Activated naive CD4-positive, alpha-beta T cell (primary cell): ENCODE measurements at places on chromosomes 4 and X.

DNA sequence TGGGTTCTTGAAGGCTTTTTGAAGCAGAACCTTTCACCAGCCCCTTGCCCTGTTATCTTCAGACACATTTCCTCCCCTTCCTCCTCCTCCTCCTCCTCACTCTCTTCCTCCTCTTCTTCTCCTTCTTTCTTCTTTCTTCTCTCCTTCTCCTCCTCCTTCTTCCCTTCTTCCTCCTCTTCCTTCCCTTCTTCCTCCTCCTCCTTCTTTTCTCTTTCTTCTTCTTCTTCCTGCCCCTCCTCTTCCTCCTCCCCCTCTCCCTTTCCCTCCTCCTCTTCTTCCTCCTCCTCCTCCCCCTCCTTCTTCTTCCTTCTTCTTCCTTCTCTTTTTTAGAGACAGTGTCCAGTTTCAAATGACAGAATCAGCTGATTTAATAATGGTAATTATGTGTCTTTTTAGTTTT is 226.0 kb downstream of the DKK2 start:
- no peak for DNase-seq

DNA sequence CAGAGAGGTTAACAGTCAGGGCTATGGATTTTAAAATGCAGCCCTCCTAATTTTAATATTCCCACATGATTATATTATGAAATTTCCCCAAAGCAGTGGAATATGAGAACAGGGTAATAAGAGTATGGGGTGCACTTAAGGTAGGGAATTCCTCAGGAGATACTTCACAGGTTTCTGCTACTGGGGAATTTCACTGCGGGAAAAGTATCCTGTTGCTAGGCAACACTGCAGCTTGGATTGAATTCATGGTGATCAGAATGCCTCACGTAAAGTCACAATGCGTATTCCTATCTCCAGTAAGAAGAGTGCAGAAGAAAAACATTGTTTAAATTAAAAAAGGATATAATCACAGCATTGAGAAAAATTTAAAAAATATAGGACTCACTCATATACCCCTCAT is 398.1 kb upstream of the RPS6KA3 start:
- no peak for DNase-seq

GRCh38 chr4:10740891-10741620 is 56.5 kb upstream of the CLNK start:
- no peak for DNase-seq

GRCh38 chrX:13059637-13060499 is 15.4 kb upstream of the FAM9C start:
- DNase-seq, result no peak

DNA sequence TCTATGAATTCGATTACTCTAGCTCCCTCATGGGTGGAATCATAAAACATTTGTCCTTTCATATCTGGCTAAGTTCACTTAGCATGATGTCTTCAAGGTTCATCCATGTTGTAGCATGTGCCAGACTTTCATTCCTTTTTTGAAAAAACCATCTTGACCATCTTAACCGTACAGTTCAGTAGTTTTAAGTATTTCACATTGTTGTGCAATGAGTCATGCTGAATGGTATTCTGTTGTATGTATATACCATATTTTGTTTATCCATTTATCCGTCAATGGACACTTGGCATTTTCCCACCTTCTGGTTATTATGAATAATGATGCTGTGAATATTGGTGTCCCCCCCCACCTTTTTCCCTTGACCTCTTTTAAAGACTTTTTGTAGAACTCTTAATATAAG is 72.4 kb upstream of the TLR2 start:
- DNase-seq, result no peak

GRCh38 chr4:95105112-95105511 is 347.4 kb downstream of the BMPR1B start:
- DNase-seq, result no peak

DNA sequence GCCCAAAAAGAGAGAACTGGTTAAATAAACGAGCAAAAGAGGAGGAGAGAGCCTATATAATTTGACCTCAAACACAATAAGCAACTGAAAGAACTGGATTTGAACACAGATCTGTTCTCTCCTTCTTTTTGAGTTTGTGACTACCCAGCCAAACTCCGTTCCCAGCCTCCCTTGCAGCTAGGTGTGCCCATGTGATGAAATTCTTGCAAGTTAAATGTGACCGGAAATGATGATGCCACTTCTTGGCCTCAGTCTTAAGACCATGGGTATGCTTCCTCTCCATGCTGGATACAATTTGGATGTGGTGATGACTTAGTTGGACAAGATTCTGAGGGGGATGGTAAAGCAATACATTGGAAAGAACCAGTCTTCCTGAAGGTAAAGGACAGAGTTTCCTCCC is 204.1 kb downstream of the PTTG2 start:
- DNase-seq, result no peak

DNA sequence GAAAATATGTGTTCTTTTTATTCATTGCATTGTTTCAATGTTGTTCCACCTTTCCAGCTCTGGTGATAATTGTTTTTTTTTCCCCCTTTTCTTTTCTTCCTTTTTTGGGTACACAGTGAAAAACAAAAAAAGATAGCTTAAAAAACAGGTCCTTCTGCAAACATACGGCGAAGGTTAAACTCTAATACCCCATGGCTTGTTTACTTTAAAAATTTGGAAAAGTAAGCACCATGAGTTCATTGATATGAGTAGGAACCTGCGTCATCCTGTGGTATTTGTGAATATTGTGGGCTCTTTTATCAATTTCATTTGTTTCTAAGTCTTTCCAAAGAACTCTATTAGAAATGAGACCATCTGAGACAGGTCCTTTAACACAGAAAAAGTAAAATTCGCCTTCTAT is 123.5 kb downstream of the CHRNA9 start:
- DNase-seq, result no peak

DNA sequence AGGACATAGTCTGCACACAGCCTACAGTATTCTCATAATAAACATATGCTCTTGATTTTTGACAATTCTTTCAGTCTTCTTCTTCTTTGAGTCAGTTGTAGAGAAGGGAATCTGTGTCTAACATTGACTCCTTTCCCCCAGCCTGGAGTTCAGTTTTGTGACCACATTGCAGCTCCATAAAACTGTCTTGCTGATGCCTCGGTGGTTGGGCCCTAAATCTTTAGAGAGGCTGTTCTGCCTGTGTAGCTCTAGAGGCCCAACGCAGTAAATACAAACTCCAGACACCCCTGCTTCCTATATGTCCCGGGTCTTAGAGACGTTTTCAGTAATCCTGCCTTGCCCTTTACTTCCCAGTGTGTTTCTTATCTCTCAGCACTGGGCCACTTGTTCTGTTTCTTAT is 639.5 kb upstream of the AADAT start:
- no peak for DNase-seq

DNA sequence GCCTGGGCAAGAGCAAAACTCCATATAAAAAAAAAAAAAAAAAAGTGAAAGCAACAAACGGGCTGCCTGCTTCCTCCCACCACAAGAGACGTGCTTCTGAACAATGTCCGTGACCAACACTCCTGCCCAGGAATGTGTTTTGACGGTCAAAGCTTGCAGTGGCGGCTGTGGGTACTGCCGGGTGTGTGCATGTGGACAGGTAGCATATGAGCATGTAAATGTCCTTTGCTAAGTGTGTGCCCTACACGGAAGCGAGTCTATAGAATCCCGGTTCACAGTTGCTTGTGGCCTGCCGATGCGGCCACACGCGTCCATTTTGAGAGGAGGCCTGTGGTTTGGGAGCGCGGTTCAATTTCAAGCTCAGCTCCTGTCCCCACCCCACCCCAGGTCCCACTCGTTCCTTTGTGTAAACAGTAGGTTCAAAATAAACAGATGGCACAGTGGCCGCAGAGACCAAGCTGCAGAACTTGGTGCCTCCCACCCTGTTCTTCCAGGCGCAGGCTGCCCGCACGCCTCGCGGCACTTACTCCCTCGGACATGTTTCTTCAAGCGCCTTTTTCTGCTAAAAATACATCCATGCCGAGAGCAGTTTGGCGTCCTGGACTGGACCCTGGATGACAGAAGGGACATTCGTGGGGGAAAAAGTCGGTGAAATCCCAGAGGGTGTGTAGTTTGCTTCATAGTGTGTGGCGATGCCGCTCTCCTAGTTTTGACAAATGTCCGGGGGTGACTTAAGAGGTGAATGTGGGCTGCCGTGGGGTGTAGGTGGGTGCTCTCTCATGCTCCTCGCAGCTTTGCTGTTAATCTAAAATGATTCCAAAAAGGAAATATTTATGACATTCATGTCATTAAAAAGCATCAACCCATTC is 11.5 kb upstream of the NKX1-1 start:
- no peak for DNase-seq

DNA sequence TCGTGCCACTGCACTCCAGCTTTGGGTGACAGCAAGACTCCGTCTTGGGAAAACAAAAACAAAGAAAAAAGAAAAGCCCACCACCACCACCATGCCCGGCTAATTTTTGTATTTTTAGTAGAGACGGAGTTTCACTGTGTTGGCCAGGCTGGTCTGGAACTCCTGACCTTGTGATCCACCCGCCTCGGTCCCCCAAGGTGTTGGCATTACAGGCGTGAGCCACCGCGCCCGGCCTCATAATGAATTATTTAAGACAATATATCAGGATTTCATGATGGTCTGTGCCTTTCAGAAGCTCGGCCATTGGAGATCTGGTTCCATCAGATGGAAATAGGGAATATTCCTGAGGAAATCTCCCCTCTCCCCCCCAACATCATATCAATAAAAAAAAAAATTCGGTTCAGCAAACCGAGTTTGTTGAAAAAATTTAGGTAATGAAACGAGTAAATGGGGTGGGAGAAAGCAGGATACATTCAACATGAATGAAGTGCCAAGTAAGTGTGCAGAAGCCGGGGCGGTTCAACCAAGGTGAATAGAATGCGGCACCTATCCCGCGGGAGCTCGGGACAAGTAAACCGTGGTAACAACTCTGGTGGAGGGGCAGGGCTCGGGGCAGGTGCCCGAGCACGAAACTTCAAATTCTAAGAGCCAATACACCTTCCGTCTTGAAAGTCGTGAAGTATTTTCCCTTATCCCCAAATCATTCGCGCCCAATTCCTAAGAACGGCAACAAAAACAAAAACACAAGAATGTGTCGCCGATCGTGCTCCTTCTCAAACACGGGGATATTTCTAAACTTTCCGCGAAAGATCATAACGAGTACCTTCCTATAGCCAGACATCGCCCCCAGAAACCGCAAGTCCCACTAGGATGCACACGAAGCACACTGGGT is 773 bp upstream of the TXLNG start:
- DNase-seq, result no peak

GRCh38 chr4:7759635-7760034 is 180.0 kb downstream of the AFAP1 start:
- no peak for DNase-seq

- DNase-seq, result no peak
Measured at GRCh38 chr4:54657551-54658251, at the start of gene KIT. Gene KIT (plus strand): TSS chr4:54657957. CDS start chr4:54658015, 58 bp downstream.

DNA sequence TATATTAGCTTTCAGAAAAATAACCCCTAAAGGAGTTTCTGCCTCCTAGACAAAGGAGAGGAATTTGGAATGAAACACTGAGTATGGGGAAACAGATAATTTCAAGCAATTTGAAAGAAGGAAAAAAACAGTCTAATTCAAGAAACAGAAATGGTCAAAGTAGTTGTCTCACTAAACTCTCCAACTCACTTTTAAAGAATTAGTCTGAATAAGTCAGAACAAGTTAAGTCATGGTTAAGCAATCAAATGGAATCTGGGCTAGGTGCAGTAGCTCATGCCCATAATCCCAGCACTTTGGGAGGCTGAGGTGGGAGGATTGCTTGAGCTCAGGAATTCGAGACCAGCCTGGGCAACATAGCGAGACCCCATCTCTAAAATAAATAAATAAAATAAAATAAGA is 95.7 kb upstream of the GRIA3 start:
- DNase-seq, result no peak

DNA sequence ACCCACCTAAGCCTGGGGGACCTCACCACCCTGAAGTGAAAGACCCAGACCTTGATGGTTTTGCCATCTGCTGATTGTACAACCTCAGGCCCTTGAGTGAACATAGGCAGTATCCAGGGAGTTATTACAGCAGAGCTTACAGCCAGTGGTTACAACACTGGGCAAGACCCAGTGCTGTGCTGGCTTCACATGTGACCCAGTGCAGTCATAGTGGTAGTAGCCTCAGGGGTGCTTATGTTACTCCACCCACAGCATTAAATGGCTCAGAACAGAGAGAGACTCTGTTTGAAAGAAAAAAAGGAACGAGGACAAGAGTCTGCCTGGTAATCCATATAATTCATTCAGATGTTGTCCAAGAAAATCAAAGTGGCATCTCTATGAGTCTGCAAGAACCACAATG is 45.2 kb upstream of the DACH2 start:
- no peak for DNase-seq

GRCh38 chrX:119735467-119735866 is 22.9 kb upstream of the SOWAHD start:
- DNase-seq, result no peak

GRCh38 chrX:131818297-131818936 is 204.7 kb upstream of the STK26 start:
- no peak for DNase-seq

DNA sequence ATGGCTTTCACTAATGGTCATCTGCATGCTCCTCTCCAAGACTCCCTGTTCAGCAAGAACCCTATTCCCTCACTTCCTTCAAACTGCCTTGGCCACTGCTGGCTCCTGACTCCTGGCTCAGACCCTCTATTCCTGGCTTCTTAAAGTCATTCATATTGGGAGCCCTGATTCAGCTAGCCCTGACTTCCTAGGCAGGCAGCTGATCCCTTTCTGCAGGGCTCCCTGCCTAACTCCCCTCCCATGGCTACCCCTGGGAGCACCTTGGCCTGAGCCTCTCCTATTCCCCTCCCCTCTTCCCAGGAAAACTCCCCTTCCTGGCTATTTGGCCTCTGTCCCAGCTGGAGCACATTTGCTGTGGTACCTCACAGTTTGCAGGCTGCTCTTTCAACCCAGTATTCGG is 154.9 kb upstream of the PJA1 start:
- DNase-seq, result no peak

DNA sequence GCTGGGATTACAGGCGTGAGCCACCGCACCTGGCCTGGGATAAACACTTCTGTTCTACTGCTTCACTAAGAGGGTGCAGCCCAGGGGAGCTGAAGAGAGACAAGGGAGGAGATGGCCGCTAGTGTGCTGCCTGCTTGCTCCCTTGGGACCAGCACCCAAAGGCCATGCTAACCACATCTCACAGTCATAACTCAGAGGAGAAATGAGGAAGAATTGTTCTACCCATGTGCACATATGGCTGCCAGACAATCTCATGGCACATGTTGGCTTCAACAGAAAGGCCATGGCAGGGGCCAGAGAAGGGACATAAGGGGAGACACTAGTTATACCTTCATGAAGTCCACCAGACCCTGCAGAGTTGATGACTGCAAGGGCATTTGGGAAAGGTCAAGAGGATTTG is 22.4 kb downstream of the CLDN22 start:
- DNase-seq, result no peak
